ENCODE measurements at places on chromosomes 1 and 21.

DNA sequence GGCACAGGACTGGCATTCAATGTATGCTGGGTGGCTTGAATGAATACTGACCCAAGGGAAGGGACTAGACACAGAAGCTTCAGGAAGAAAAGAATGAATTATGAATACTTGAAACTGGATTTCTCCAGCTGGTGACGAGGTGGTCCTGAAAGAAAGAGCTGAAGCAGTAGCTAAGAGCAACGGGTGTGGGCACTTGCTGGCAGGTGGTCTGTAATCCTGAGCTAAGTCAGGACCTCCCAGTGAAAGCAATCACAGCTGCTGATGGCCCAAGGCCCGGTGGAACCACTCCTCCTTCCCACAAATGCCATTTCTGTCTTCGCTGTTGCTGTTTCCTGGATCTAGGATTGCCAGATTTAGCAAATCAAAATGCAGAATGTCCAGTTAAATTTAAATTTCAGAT, 47.0 kb downstream of the NEK2 start:
- DNase-seq: peak; percentile 22

- DNase-seq: no peak
Measured at GRCh38 chr1:150161747-150162581, 12.2 kb downstream of the PLEKHO1 start.

DNA sequence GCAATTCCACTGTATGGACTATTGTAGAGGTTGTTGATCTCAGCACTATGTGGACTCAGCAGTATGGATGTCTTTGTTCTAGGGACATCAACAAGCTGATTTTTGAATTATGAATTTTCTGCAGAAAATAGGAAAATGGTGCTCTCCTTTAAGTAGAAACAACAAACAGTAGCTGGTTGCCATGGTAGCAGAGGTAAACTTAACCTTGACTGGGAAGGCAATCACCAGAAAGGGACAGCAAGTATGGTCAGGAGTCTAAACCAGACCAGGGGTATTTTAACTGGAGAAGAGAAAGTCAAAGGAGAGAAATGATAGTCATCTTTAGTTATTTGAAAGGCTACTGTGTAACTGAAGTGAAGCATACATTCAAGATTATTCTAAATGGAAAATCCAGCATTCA, 22.3 kb downstream of the WLS start:
- no peak for DNase-seq

- no peak for DNase-seq
Measured at GRCh38 chr1:26097696-26098095, 13.9 kb upstream of the PDIK1L start.

- no peak for DNase-seq
Measured at GRCh38 chr1:232968965-232969364, 18.6 kb downstream of the NTPCR start.

- peak; percentile 41 for DNase-seq
Measured at GRCh38 chr1:223216531-223217205, 73.6 kb upstream of the TLR5 start.

DNA sequence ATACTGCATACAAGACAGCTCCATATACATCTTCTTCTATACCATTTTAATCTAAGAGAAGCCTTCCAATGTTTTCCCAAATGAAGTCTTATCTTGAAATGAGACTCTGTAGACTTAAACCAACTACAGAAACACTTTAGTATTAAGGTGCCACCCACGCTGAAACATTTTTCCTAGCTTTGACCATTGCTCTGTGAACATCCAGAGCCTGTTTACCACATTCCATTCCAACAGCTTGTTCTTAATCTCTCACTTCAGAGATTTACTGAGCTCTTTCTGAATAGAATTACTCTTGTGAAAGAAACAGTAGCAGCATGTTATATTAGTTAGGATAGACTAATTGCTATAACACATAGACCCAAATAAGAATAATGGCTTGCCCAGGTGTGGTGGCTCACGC, 19.6 kb upstream of the POGZ start:
- DNase-seq: no peak

DNA sequence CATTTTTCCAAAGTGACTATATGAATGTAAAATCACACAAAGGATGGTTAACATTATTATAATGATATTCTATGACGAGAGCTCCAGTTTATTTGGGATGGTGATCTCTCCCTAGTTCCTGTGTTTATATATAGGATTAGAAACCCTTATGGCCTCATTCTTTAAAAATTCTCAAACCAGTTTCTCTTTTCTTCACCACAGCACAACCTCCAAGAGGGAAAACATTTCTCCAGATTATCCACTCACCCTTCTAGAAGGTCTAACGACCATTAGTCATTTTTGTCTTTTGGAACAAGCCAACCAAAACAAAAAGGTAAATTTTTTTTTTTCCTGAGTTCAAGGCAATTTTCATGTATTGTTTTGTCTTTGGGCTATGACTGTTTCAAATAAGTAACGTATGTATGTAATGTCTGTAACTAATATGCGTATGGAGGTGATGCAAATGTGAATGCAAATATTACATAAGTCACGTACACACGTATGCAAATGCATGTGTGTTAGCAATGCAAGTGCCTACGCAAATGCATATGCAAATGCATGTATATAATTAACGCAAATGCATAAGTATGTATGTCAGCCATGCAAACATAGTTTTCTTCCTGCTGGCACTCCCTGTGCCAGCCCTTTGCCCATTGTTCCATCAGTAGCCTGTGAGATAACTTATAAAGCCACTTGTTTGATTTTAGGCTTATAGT, 72.5 kb upstream of the MORC3 start:
- DNase-seq: no peak

DNA sequence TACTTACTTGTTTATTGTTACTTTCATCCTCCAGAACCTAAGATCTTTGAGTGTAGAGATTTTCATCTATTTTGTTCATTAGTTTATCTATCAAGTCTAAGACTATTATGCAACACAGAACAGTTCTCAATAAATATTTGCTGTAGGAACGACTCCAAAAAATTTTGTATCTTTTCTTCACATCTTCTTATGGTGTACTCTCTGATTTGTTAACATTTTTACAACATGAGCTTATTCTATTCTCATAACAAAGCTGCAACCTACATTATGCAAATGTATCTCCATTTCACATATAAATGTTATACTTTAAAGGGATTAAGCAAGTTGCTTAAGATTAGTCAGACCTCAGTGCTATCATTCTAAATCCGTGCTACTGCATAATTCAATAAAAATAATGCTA, 514.2 kb upstream of the ZP4 start:
- no peak for DNase-seq

DNA sequence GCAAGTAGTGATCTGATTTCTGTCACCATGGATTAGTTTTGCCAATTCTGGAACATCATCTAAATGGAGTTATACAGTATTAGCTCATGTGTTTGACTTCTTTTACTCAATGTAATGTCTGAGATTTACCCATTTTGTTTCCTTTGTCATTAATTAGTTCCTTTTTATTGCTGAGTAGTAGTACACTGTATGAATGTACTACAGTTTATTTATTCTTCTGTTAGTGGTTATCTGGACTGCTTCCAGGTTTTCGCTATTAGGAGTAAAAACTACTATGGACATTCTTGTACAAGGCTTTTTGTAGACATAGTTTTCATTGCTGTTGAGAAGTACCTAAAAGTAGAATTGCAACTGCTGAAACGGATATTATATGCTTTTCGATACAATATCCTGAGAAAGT, 14.1 kb downstream of the SUCO start:
- no peak for DNase-seq

DNA sequence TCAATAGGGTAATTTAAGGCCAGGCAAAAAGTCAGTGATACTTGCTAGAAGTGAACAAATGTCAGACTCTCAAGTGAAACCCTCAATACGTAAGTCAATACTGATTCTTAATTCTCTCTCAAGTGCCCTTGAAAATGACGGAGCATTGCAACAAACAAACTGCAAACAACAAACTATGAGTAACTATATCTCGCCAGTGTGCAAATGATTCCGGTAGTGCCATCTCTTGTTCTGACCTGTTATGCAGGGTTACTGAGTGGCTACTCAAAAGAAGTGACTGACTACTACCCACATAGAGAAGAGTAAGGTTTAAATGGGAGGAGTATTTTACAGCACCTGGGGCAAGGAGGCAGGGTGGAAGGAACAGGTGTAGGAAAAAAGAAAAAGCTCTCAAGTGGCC, 1.6 kb downstream of the SLC19A2 start:
- DNase-seq: no peak

All from posterior vena cava (tissue), 2 donors.